NCI-H1092 (cell line): ENCODE measurements at places on chromosomes 6 and 20.

DNA sequence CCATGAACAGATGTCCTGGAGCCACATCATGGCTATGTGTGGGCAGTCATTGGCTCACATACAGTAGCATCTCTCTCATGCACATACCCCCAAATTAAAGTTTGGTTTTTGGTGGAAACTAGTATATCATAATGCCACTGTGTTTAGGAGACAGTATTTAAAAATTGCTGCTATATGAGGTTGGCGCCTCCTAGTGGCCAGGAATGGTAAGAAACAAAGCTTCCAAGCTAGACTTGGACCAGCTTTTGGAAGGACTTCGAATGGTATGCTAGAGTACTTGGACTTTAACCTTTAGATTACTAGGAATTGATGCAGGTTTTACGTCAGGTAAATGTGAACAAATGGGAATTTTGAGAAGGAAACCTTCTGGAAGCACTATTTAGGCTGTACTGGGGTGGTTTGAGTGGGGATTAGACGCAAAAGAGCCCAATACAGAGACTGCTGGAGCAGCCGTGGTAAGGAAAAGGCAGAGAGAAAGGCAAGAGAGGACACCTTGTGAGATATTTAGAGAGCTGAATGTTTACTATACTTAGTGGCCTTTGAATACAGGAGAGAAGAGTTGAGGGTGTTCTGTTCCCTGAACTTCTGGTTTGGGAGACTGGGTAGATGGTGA, 23.8 kb downstream of the PRSS35 start:
- no peak for DNase-seq

- no peak for DNase-seq
Measured at GRCh38 chr6:48826901-48827701, 636.0 kb downstream of the MMUT start.

- no peak for DNase-seq
Measured at GRCh38 chr20:54218470-54218869, 10.6 kb downstream of the PFDN4 start.

GRCh38 chr6:42698217-42698616, 24.2 kb downstream of the PRPH2 start:
- DNase-seq, result no peak

- DNase-seq, result no peak
Measured at GRCh38 chr6:139588734-139589593, 214.5 kb upstream of the CITED2 start.

GRCh38 chr6:156884306-156884705, 107.1 kb downstream of the ARID1B start:
- no peak for DNase-seq

- no peak for DNase-seq
Measured at GRCh38 chr20:990293-990959, 11.7 kb downstream of the RSPO4 start.

- DNase-seq, result no peak
Measured at GRCh38 chr6:138849791-138850190, 53.9 kb downstream of the ECT2L start.

GRCh38 chr6:109454496-109455436, 806 bp downstream of the MICAL1 start:
- DNase-seq, result no peak

DNA sequence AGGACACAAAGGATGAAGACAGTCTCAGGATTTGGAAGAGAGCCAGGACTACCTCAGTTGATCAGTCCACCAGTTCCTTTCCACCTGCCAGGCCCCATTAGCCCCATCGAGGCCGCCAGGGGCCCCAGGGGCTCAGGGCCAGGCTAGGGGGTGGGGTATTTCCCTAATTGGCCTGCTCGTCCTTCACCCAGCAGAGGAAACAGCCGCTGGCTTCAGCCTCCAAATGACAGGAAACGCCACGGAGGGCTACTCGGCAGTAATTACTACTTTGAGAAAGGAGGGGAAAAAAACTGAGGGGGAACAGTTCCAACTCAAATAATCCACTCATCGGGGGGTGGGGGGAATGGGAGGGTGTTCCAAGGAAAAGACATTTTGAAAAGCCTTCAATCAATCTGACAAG, 42.7 kb downstream of the MAFB start:
- peak; percentile 90 for DNase-seq

GRCh38 chr6:20997143-20997769, 463.0 kb downstream of the CDKAL1 start:
- no peak for DNase-seq

GRCh38 chr6:10838794-10839333, 525 bp upstream of the MAK start:
- DNase-seq, result no peak

GRCh38 chr6:44430326-44430725, 42.8 kb downstream of the CDC5L start:
- DNase-seq, result no peak

GRCh38 chr6:147660334-147661311, 152.1 kb downstream of the SAMD5 start:
- DNase-seq, result no peak

GRCh38 chr6:37622646-37623071, 75.0 kb downstream of the MDGA1 start:
- no peak for DNase-seq

DNA sequence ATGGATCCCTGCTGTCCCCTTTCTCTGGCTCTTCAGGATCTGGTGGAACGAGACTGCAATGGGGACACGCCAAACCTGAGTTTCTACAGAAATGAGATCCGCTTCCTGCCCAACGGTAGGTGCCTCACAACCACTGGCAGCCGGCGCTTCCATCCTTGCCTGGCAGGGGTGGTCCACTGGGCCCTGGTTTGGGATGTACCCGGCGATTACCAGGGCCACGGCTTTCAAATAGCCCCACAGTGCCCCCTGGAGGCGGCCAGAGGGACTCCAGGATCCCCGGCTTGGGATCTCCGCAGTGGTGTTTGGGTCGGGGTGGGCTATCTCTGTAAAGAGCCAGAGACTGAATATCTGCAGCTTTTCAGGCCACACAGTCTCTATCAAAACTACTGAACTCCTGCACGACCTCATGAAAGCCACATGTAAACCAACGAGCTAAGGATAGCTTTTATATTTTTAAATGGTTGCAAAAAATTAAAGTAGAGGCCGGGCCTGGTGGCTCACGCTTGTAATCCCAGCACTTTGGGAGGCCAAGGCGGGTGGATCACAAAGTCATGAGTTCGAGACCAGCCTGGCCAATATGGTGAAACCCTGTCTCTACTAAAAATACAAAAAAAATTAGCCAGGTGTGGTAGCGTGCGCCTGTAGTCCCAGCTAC, 3.7 kb downstream of the OGFR start:
- DNase-seq, result peak; percentile 39

DNA sequence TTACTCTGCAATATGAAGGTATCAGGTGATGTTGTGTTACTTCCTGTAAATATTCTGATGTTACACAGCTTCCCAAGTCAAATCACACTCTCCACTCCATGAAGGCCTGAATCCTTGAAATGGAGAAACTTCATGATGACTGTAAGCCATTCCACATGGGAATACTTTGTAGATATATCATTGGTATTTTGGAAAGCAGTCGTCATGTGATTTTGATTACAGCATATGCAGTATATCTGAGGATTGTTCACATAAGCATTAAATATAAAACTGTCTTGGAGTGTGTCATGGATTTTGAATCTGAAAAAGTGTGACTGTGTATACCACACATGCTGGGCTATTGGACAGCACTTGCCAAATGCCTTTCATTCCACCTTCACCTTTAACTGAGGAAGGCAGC, 118.3 kb upstream of the EXOC2 start:
- DNase-seq, result no peak

GRCh38 chr6:37239950-37240713, 17.4 kb upstream of the TBC1D22B start:
- DNase-seq, result peak; percentile 85

DNA sequence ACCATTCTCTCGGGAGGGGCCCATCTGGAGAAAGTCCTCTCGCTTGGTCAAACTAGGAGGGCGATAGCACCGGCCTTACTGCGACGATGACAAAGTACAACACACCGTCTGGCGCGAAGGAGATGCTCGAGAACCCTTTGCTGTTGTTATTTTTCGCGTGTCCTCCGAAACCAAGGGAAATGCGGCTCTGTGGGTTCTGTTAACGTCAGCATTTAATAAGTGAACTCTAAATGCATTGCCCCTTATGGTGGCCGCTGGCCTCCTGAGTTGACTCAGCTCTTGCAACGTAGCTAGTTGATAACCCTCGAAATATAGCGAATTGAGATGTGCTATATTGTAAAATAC, 577 bp upstream of the SCAND1 start:
- peak; percentile 12 for DNase-seq

- no peak for DNase-seq
Measured at GRCh38 chr6:131173680-131174079, 38.4 kb downstream of the AKAP7 start.

- no peak for DNase-seq
Measured at GRCh38 chr20:21618759-21619416, 86.6 kb upstream of the PAX1 start.

- no peak for DNase-seq
Measured at GRCh38 chr6:16130932-16131387, 2.1 kb downstream of the MYLIP start.

GRCh38 chr6:142568857-142569597, 267.2 kb downstream of the ADGRG6 start:
- DNase-seq, result no peak

- DNase-seq, result no peak
Measured at GRCh38 chr20:50554694-50555579, 44.8 kb downstream of the PTPN1 start.

DNA sequence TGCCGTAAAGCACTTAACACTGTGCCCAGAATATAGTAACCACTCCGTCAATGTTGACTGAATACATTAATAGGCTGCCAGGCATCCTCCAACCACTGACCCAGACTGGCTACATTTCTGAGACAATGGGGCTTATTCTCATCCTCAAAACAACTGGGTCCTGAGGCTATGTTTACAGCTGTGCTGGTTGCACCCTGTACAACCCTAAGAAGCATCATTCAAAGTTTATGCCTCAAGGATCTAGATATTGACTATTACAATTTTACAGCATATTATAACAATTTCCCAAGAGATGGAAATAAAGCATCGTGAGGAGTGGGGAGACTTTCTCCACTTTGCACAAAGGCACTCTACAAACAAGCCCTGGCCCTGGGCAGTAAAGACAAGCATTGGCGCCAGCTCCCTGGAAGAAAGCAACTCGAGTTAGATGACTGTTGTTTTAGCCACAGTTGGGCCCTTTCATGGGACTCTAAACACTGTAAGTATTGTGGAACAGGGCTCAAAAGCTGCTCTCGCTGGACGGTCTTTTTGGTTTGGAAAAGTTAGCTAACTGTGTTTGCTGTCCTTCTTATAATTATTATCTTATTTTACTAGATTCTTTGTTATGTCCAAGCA, 30.2 kb downstream of the MYLIP start:
- no peak for DNase-seq

DNA sequence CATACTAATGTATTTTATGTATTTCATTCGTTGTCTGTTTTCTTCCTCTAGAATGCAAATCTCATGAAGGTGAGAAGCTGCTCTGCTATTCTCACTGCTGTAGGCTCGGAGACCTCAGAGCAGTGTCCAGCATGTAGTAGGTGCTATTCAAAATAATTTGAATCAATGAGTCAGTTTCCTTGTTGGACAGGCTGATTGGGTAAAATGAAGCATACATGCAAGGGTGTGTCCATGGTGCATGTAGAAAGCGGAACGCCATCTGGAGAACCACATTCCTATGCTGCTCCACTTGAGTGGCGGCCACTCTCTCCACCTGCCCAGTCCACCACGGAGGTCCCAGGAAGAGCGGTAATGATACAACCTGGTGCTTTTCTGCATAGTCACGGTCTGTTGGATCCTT, 412.1 kb downstream of the QKI start:
- DNase-seq, result no peak

DNA sequence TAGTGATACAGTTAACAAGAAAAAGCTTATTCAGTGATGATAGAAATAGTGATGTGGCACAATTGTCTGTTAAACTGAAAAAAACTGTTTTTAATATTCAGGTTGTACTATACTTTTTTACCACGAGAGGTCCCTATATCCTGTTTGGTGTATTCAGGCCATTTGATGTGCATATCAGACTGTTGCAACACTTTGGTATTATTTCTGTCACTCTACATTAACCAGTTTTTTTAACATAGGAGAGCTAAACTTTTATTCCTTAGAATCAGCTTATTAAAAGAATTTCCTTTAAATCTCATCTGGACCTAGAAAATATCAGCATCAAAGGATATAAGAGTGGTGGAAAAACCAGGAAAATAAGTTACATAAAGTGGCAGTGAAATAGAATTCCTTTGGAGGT, 36.8 kb downstream of the TSPYL4 start:
- DNase-seq, result no peak

GRCh38 chr6:107763946-107764345, 60.2 kb downstream of the SCML4 start:
- no peak for DNase-seq

DNA sequence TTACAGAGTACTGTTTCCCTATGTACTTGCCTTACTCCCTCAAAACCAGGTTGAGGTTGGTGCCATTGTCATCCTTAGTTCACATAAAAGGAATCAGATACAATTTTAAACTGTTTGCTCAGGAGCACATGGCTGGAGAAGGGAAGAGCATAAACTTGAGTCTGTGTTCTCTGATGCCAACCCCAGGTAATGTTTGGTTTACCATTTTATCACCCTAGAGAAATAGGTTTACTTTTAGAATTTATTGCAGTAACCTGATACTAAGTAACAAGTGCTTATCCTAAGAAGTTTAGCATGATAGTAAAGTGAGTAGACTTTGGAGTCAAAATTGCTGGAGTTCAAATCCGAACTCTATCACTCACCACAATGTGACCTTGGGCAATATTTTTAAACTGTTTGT, 86.3 kb downstream of the RFPL4B start:
- DNase-seq, result no peak

GRCh38 chr20:63573647-63574131, 350 bp downstream of the HELZ2 start:
- no peak for DNase-seq

DNA sequence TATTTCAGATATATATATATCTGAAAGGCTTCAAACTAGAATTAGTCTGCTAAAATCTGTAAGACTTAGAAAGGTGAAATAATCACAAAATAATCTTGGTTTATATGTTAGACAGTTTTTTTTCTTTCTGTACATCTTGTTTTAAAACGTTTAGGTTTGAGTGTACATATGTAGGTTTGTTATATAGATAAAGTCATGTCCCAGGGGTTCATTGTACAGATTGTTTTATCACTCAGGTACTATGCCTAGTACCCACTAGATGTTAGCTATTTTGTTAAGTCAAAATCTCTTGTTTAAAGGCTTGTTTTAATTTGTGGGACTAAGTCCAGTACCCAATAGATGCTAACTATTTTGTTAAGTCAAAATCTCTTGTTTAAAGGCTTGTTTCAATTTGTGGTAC, 1339.0 kb upstream of the CITED2 start:
- DNase-seq, result no peak

GRCh38 chr6:116439522-116440051, 21.6 kb upstream of the CALHM6 start:
- DNase-seq, result no peak

DNA sequence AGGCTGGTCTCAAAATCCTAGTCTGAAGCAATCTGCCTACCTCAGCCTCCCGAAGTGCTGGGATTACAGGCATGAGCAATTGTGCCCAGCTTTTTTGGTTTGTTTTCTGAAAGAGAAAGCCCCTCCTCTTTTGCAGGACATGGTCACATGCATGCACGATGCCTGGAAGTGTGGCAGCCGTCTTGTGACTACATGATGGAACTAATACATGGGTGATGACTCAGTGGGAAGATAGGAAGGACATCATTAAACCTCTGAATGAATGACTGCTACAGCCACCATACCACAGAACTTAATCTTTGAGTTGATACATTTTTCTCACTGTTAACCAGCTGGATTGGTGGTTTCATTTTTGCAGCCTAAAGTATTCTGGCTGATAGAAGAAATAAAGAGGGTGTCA, 13.4 kb upstream of the CTNNBL1 start:
- no peak for DNase-seq
